ENCODE measurements at places on chromosomes 2 and 18. TPM values are rescaled to one million over a fixed set of nuclear protein-coding genes. Genes with fewer than 3 reads are reported as not detected.

Gene PROKR1
- total RNA-seq: not detected

Gene DCDC2C
- total RNA-seq: not detected

Gene LCT
- total RNA-seq: not detected

Gene DSEL
- 6.8 TPM for total RNA-seq

Gene LYG2
- not detected for total RNA-seq

Gene CHMP1B
- total RNA-seq: 30.5 TPM

Gene HOXD8
- total RNA-seq: 1.1 TPM

Gene GAL3ST2
- total RNA-seq: 1.1 TPM

Measured in right atrium auricular region (tissue), 2 donors.